Gastroesophageal sphincter (tissue), 4 donors: ENCODE measurements at places on chromosomes 5 and 9. TPM values are rescaled to one million over a fixed set of nuclear protein-coding genes. Genes with fewer than 3 reads are reported as not detected.

HARS2 gene
- 16.0 TPM for total RNA-seq

PCDHGA9 gene
- total RNA-seq = 5.2 TPM

PAEP gene
- not detected for total RNA-seq

CCL28 gene
- total RNA-seq = 3.7 TPM

RBM27 gene
- 20.4 TPM for total RNA-seq

KIAA0825 gene
- total RNA-seq = 3.0 TPM

GPR150 gene
- not detected for total RNA-seq

SPINK7 gene
- not detected for total RNA-seq
